Smooth muscle cell of bladder (primary cell): ENCODE measurements at places on chromosomes 12 and 14. TPM values are rescaled to one million over a fixed set of nuclear protein-coding genes. Genes with fewer than 3 reads are reported as not detected.

B4GALNT3 gene
- under 0.01 TPM in 1 of 2 replicates, not detected in the other for total RNA-seq

CEBPE gene
- not detected in 2 replicates for total RNA-seq

LRP10 gene
- total RNA-seq: 40.8 and 66.0 TPM in 2 replicates

CLEC6A gene
- not detected in 2 replicates for total RNA-seq

CIDEB gene
- total RNA-seq: 1.00 and 1.8 TPM in 2 replicates

KCNMB4 gene
- total RNA-seq: 0.14 and 1.8 TPM in 2 replicates

BCAT1 gene
- total RNA-seq: 136 and 189 TPM in 2 replicates

TOMM20L gene
- not detected in 2 replicates for total RNA-seq

FAR2 gene
- total RNA-seq: 2.7 and 7.3 TPM in 2 replicates

C3AR1 gene
- total RNA-seq: 0.14 and 0.18 TPM in 2 replicates

ALDH1L2 gene
- 44.7 and 44.8 TPM in 2 replicates for total RNA-seq

KRT77 gene
- not detected in 2 replicates for total RNA-seq

SIX4 gene
- total RNA-seq: 7.7 and 7.8 TPM in 2 replicates

PRB3 gene
- not detected in 2 replicates for total RNA-seq

WSCD2 gene
- total RNA-seq: not detected in 2 replicates

PROX2 gene
- not detected in 2 replicates for total RNA-seq

MYH7 gene
- total RNA-seq: not detected in 2 replicates

PRKAG1 gene
- total RNA-seq: 77.1 and 87.0 TPM in 2 replicates

COX14 gene
- 43.2 and 62.7 TPM in 2 replicates for total RNA-seq

JAG2 gene
- 0.57 and 1.2 TPM in 2 replicates for total RNA-seq

ADIPOR2 gene
- 25.6 and 27.7 TPM in 2 replicates for total RNA-seq

BATF gene
- total RNA-seq: not detected in 2 replicates

MYF5 gene
- not detected in 2 replicates for total RNA-seq

ACVR1B gene
- 11.8 and 15.6 TPM in 2 replicates for total RNA-seq

CGRRF1 gene
- 10.4 and 11.5 TPM in 2 replicates for total RNA-seq

LTBP2 gene
- 71.0 and 72.3 TPM in 2 replicates for total RNA-seq

TNFAIP2 gene
- total RNA-seq: 101 and 114 TPM in 2 replicates

CAND1 gene
- total RNA-seq: 102 and 151 TPM in 2 replicates

LGMN gene
- 39.4 and 81.4 TPM in 2 replicates for total RNA-seq

VEZT gene
- total RNA-seq: 46.4 and 56.2 TPM in 2 replicates

PTPRB gene
- total RNA-seq: under 0.01 and 0.55 TPM in 2 replicates

BCL2L14 gene
- total RNA-seq: not detected in 2 replicates

HOXC10 gene
- 0.18 and 0.43 TPM in 2 replicates for total RNA-seq

KLHL33 gene
- 0.14 and 0.18 TPM in 2 replicates for total RNA-seq

LRIG3 gene
- total RNA-seq: 48.9 and 67.7 TPM in 2 replicates

PTHLH gene
- total RNA-seq: 2.0 and 17.8 TPM in 2 replicates

TAS2R19 gene
- 4.0 and 4.1 TPM in 2 replicates for total RNA-seq

VRTN gene
- not detected in 2 replicates for total RNA-seq

ARHGAP9 gene
- total RNA-seq: 0.09 and 0.28 TPM in 2 replicates

FSCB gene
- not detected in 2 replicates for total RNA-seq

OLR1 gene
- 0.92 and 3.1 TPM in 2 replicates for total RNA-seq

SYCP3 gene
- total RNA-seq: 0.14 and 0.46 TPM in 2 replicates

WIF1 gene
- total RNA-seq: not detected in 2 replicates

STON2 gene
- 0.28 and 0.46 TPM in 2 replicates for total RNA-seq

SLC10A1 gene
- not detected in 2 replicates for total RNA-seq

LRRC23 gene
- 9.5 and 14.1 TPM in 2 replicates for total RNA-seq

RNASE13 gene
- total RNA-seq: not detected in 2 replicates
